ENCODE measurements at places on chromosomes 2 and 18. TPM values are rescaled to one million over a fixed set of nuclear protein-coding genes. Genes with fewer than 3 reads are reported as not detected.

- DNase-seq = no peak
Measured at GRCh38 chr2:218991674-218992168, 1.5 kb downstream of the CRYBA2 start.

Gene PID1
- polyA plus RNA-seq = 29.6 TPM

- no peak for DNase-seq
Measured at GRCh38 chr2:117087535-117088291, 726.8 kb upstream of the DDX18 start.

Gene CAPN14
- not detected for polyA plus RNA-seq

Gene MYO7B
- 0.97 TPM for polyA plus RNA-seq

Gene SKA1
- 4.7 TPM for polyA plus RNA-seq

DNA sequence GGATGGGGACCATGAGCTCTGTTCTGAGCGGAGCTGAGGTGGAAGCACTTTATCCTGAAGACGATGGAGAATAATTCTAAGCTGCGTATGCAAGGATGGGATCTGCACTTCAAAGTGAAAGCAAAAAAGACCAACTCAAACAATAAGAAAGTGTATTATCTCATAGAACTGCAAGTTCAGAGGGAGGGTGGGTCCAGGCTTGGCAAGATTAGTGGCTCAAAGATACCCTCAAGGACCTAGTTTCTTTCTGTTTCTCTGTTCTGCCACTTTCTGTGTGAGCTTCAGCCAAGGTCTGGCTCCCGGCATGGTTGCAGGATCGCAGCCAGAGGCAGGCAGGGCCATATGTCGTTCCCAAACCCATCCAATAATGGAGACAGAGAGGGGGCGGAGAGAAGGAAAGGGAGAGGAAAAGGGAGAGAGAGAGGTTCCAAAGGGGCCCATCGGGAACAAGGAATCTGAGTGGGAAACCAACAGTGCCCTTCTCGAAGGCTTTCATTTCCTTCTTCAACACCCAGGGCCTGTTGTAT is 169.2 kb upstream of the NCK2 start:
- DNase-seq = no peak

Gene SERPINB10
- polyA plus RNA-seq = not detected

DNA sequence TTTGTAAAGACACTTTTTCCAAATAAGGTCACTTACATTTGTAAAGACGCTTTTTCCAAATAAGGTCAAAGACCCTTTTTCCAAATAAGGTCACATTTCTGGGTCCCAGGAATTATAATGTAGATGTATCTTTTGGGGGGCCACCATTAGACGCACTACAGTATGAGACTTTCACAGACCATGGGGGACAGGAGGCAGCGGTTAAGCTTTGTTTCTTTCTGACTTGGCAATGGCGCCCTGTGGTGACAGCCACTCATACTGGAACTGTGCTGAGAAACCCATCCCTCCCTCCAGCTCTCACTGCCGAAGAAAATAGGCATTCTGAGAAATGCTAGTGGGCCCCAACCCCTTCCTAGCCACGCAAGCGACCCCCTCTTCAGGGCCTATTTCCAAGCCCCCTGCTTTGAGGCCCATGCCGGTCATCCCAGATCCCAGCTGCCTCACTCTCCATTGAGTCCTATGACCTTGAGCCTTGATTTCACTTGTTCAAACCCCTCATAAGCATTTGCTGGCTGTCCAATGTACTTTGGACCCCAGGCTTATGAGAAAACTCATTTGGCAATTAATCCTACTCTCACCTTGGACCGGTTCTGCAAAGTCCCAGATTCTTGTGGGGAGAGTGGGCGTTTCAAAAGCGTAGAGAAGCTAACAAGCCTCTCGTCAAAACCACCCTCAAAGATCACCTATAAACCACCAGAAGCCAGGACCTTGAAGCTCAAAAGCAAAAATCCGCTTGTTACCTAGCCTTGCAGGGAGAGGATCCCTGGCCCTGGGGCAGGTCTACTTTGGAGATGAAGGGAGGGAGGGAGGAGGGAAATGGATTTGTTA is 11.3 kb upstream of the SPATA3 start:
- DNase-seq = no peak

DNA sequence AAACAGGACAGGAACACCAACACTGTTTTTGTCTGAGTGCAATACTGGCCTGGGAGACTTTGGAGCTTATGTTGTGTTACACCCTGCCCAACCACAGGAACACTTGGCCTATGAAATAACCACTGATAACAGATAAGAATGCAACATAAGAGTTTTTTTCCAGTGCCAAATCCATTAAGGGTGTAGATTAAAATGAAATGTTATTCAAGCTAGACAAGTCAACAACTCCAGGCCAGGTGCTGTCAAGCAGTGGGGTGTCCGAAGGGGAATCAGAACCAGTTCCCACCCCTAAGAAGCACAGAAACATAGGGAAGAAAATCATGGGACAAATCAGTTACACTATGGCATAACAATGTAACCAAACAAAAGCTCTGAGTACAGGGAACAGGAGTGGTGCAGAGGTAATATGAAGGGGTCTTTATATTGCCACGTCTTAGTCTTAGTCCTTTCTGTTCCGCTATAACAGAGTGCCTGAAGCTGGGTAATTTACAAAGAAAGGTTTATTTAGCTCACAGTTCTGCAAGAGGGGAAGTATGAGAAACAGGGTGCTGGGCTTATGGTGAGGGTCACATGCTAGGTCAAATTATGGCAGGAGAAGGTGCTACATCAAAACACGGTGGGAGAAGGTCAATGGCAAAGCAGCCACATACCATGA is 3.8 kb downstream of the AFG3L2 start:
- no peak for DNase-seq

GRCh38 chr18:49227001-49227380 is 233.5 kb downstream of the DYM start:
- no peak for DNase-seq

- DNase-seq = no peak
Measured at GRCh38 chr2:230412371-230412711, 3.7 kb upstream of the SP100 start.

Gene OSR1
- polyA plus RNA-seq = 39.2 TPM

Gene POTEI
- polyA plus RNA-seq = 0.04 TPM

DNA sequence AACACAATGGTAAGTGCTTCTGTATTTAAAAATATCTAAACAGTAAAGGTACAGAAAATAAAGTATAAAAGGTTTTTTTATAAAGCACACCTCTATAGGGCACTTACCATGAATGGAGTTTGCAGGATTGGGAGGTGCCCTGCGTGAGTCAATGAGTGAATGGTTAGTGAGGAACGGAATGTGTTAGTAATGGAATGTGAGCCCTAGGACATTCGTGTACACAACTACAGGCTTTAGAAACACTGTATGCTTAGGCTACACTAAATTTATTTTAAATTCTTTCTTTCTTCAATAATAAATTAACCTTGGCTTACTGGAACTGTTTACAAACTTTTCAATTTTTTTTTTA is 337.9 kb upstream of the SLC39A10 start:
- no peak for DNase-seq
